Activated T-cell treated with anti-CD3 and anti-CD28 coated beads for 48 hours (primary cell): ENCODE measurements at places on chromosomes 2 and 18.

DNA sequence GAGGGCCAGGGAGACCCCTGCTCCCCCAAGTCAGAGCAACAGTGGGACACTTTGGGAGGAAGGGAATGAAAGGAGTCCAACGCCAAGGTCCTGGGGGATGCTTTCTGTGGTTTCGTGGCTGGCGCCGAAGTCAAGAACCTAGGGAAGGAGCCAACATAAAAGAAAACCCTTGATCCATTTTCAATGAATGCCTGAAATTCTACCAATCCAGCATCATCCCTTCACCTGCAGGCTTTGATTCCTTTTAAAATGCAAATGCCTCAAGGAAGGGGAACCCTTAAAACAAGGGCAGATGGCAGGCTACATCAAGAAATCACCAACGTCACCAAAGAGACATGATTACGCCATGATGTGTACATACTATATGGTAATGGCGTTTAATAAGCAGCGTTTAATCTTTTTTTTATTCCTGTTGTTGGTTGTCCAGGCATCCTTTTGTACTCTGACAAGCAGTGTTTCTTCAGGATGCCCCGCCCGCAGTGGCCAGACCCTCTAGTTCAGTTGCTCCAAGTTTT, 123.3 kb upstream of the SLC1A4 start:
- no peak for DNase-seq

DNA sequence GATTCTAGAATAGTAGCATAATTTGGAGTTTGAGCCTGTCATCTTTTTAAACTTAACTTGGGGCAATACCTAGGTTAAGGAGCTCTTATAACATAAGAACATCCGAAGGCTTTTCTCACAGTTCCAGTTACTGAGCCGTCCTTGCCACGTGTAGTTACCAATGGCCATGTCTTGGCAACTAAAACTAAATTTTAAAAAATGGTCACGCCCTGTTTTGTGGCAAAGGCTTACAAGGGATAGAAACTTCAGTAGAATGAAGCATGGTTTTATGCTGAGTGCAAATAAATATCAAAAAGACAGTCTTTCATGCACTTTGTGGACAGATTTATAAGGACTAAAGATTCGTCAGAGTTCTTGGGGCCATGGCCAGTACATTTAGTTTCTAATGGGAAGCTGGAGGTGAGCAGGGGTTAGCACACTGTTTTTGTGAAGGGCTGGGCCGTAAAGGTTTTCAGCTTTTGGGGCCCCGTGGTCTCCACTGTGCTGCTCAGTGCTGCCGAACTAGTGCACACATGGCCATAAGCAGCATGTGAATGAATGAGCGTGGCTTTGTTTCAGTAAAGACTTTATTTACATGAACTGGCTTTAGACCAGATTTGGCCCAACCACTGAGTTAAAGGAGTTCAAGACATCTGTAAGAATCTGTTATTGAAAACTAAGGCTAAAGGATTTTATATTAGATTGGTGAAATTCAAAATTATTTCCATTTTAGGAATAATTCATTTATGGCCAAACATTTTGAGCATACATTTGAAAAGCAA, 41.1 kb downstream of the GRHL1 start:
- no peak for DNase-seq

- no peak for DNase-seq
These were observed 20.1 kb upstream of the TTC39C start for GRCh38 chr18:23994361-23994902.

- DNase-seq = no peak
These were observed 734.2 kb upstream of the CHAC2 start for GRCh38 chr2:53033411-53033810.

DNA sequence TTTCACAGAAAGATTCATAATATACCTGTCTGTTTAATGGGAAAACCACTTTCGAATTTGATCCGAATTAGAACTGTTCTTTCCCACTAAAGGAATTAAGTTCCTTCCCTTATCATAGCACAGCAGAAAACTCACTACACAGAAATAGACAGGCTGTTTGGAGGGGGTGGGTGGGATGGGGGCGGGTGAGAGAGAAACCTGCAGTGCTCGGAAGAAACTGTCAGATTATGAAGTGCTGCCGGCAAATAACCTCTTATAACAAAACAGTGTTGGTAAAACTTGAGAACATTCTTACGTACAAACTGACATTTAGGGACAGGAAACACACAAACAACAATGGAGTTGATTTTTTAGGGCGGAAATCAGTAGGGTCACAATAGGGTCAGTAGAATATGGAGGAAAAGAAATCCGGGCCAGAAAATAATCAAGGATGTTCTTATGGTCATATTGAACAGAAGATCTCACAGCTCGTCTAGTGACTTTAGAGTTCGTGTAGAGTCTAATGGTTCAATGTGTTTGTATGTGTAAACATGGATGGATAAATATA, 756.0 kb upstream of the LRATD1 start:
- no peak for DNase-seq

DNA sequence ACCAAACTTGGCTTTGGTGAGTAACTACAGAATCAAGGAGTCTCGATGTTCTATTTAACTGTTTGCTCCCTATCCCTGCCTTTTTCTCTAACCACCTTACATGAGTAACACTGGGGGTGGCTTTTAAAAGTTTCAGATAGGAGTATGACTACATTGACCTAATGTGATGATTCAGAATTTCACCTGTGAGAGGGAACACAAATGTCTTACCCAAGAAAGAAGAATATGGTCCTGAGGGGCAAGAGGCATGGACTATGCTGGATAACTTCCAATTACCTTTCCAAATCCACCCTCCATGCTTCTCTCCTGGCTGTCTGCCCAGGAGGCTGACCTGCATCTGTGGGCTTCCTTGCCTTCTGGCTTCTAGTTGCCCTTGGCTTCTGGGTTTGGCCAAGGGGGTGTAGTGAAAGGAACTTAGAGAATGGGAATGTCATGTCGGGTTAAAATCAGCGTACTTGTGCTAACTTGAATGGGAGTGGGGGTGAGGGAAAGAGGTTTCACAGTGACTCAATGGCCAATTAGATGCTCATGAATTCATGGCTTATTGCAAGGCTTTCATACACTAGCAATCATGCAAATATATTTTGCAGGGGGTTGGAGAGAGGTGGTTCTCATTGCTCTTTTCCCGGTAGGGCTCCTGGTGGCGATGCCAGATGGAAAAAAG, 5.3 kb upstream of the IL36G start:
- DNase-seq = no peak

DNA sequence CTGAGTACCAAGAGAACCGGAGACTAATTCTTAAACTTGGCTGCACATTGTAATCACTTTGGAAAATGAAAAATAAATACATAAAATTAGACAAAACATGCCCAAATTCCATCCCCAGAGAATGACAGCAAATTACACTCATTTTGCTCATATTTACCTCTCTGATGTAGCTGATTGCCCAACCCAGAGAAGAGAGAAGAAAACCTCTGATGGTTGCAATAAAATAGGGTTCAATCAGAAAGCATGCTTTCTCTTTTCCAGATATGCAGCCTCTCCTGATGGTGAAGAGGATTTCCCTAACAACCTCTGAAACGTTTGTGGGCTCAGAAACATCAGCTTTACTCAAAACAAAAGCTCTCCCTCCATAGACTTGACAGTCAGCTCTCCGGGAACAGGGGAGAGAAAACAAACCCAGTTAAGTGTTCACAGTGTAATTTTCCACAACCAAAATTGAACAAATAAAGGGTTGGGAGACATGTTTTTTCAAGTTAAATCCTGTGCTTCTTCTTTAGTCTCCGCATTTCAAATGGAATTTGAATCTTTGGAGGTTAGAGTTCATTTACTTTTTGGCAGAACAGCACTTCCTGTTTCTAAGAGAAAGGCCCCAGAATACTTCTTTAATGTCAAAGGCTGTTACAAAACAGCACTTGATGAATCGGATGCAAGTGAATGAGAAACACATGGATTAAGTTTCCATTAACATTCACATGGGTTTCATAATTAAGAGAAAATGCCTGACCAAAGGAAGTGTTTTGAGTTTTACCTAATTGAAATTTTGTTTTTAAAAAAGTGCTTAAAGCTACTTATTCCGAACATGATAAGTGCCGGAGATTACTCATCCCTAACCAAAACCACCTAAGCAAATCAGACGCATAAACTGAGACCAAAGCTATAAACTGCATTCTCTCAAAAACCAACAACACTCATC, 570.1 kb upstream of the SYT4 start:
- DNase-seq = no peak

DNA sequence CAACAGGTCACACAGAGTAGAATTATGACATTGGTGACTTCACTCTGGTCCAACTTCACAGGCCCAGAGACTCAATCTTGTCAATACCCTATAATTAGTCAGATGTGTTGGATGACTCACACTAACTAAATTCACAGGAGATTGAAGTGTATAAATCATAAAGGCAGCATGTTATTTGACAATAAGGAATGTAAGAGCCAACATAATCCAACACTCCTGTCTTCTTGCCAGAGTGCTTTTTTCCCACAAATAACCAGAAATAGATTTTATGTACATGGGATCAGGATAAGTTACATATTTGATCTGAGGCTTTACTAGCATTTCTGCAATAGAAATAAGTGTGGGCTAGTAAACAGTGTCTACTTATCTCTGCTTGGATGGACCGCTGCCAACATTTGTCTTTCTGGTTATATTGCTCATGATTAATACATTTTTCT, 42.2 kb upstream of the ZSWIM2 start:
- no peak for DNase-seq

DNA sequence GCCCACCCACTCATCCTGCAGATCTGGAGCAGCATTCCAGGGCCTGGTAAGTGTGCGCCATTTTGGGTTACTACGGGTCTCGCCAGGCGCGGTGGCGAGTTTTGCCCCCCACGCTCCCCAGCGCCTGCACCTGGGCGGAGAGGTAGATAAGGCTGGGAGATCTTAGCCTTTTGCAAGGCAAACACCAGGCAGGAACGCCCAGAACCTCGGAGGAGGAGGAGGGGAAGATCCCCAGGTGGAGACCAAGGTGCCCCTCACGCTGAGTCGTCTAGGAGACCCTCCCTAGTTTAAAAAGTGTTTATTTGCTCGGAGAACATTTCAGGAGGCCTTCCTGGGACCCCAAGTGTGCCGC, 365 bp upstream of the RAMP1 start:
- DNase-seq = no peak

DNA sequence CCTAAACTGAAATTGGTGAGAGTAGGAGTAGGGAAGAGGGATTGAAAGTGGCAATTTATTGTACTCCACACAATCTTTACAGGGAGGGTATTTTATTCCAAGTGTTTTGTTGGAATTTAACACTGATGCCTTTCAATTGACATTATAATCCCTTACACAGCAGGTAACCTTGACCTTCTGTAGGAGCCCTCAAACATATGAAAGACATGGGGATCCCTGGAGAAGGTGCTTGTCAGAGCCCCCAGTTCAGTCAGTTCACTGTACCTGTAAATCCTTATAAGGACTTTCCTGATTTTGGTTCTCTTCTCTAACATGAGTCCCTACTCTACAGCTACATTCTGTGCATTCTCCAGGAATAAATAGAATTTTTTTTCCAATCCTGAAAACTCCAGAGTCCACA, 384.9 kb upstream of the NRP2 start:
- DNase-seq = no peak

DNA sequence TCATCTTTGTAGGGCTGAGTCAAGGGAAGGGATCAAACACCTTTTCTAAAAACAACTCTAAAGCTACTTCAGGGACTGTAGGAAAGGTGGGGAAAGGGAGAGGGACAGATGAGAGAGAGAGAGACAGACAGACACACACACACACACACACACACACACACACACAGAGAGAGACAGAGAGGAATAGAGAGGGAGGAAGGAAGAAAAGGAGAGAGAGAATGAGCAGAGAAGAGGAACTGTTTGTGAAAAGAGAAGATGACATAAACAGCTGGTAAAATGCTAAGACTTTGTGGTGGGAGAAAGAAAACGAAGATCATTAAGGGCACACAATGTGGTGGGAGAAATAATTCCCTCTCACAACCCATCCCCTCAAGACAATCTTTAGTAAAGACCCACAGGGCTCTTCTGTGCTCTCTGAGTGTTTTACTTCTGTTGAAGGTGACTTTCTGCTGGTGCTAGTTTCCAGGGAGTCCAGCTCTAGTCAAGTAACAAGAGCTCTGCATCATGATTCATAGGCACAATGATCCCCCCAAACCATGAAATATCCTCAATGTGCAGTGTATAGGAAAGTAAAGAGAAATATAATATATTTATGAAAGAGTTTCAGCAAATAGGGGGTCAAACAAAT, 77.2 kb upstream of the STK17B start:
- no peak for DNase-seq

DNA sequence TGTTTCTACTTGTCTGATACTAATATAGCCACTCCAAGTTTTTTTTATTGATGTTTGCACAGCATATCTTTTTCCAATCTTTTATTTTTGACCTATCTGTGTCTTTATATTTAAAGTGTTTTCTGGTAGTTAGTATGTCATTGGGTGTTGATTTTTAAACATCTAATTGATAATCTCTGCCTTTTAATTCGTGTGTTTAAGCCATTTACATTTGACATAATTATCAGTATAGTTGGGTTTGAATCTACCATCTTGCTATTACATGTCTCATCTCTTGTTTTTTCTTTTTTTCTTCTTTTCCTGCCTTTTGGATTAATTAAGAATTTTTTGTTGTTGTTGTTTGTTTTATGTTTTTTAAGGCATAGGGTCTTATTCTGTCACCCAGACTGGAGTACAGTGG, 44.2 kb downstream of the TAF1B start:
- no peak for DNase-seq

- no peak for DNase-seq
These were observed 261.6 kb downstream of the ZNF516 start for GRCh38 chr18:76233406-76233805.

- no peak for DNase-seq
These were observed 113.7 kb upstream of the COPS8 start for GRCh38 chr2:236971919-236972381.

GRCh38 chr2:144682248-144682647, 162.3 kb upstream of the ZEB2 start:
- DNase-seq = no peak

DNA sequence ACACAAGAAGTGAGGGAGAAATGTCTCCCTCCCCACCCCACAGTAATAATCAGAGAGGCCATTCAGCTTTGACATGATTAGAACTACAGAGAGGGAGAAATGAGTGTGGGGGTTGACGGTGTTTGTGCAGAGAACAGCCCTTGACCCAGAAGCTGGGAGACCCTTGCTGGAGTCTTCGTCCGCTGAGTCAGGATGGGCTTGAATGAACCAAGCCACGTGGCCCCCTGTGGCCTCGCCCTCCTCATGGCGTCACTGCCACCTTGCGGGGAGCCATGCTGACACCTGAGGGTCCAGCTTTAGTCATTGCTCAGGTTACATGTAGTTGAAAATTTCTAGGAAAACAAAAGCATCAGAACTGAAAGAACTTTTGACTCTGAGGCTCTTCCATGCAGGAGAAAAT, 101.2 kb downstream of the DGKD start:
- DNase-seq = no peak
